Activated CD8-positive, alpha-beta T cell treated with anti-CD3 and anti-CD28 coated beads for 36 hours (primary cell): ENCODE measurements at places on chromosomes 4 and X. TPM values are rescaled to one million over a fixed set of nuclear protein-coding genes. Genes with fewer than 3 reads are reported as not detected.

- H3K4me3 ChIP-seq, result peak overlapping the region; percentile 83
- DNase-seq, result no peak
- H3K4me1 ChIP-seq, result no peaks in the 10 kb centered on the region
- H3K36me3 ChIP-seq, result no peaks in the 10 kb centered on the region
- H3K27me3 ChIP-seq, result peaks cover 67% of the 10 kb centered on the region
These were observed 1.1 kb downstream of the RNF150 start for GRCh38 chr4:141132072-141132708.

DNA sequence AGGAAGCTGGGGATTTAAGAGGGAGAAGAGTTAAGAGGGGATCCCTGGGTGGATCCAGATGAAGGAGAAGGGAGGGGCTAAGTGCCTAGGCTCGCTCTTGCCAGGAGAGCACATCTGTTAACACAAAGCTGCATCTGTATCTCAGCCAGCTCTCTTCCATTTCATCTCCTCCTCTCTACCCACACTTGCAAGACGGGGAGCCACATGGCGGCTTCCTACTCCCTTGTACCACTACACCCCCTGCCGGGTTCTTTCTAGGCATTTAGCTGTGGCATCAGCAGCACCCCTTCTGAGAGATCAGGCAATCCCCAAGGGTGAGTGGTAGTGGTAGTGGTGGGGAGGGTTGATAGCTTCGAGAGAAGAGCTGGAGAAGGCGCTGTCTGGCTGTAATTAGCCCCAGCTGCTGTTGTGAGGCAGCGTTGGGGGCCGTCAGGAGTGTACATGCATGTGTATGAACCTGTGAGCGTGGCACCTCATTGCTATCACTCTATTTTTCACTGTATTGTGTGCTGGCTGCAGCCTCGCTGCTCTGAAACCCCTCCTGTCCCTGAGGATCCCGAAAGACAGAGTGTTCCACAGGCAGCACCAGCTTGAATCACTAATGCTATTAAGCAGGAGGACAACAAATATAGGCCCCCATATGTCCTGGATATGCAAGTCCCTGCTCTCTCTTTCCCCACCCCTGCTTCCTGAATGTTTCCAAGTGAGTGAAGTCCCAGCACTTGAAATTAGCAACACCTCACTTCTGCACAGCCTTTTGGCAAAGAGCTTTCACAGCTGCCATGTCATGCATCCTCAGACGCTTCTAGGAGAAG, 73.7 kb downstream of the RTL9 start:
- H3K27me3 ChIP-seq, result no peaks in the 10 kb centered on the region
- H3K4me1 ChIP-seq, result no peaks in the 10 kb centered on the region
- H3K27ac ChIP-seq, result no peak overlapping the region
- H3K4me3 ChIP-seq, result no peak overlapping the region
- no peaks in the 10 kb centered on the region for H3K36me3 ChIP-seq

- no peak for DNase-seq
- no peaks in the 10 kb centered on the region for H3K36me3 ChIP-seq
- no peaks in the 10 kb centered on the region for H3K4me1 ChIP-seq
- no peak overlapping the region for H3K27ac ChIP-seq
- no peaks in the 10 kb centered on the region for H3K27me3 ChIP-seq
- no peak overlapping the region for H3K4me3 ChIP-seq
These were observed 8.4 kb downstream of the HTRA3 start for GRCh38 chr4:8278009-8278395.

The PLAC8 gene
- 88.7 TPM for total RNA-seq

The NKX3-2 gene
- not detected for total RNA-seq

- H3K4me1 ChIP-seq, result no peaks in the 10 kb centered on the region
- H3K27ac ChIP-seq, result no peak overlapping the region
- DNase-seq, result no peak
- no peak overlapping the region for H3K4me3 ChIP-seq
- H3K27me3 ChIP-seq, result no peaks in the 10 kb centered on the region
These were observed 121.6 kb upstream of the FAT1 start for GRCh38 chr4:186845137-186845842.

DNA sequence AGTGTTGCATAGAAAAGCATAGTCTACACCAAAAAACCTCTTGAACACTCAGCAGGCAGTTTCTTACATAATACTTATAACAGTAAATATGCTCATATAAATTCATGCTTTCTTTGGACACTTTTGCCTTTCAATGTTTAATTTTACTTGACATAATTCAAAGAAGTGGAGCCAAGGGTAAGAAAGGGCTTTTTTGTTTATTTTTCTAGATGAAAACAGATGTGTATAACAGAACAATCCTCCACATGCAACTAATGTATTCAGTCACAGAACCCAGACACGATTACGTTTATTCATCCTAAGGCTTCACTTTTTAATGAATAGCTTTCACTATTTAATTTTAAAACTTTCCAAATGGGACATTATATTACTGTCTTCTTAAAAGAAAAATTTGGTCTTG, 58.0 kb upstream of the PTPN13 start:
- H3K27ac ChIP-seq, result no peak overlapping the region
- H3K4me3 ChIP-seq, result no peak overlapping the region
- H3K27me3 ChIP-seq, result no peaks in the 10 kb centered on the region
- no peaks in the 10 kb centered on the region for H3K4me1 ChIP-seq
- DNase-seq, result no peak

DNA sequence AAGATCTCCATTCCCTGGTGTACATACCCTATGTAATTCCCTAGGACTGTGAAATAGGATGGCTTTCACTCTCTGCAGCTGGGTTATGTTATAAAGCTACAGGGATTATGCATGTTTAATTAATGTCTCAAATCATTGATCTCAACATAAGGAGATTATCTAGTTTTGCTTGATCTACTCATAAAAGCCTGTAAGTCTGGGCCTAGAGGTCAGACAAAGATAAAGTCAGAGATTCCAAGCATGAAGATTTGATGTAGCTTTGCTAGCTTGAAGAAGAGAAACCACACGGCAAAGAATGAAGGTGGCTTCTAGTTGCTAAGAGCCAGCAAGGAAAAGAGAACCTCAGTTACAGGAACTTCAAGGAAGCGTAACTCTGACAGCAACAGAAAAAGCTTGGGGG, 456.9 kb downstream of the CCSER1 start:
- H3K36me3 ChIP-seq, result no peaks in the 10 kb centered on the region
- H3K27ac ChIP-seq, result no peak overlapping the region
- H3K27me3 ChIP-seq, result no peaks in the 10 kb centered on the region
- DNase-seq, result no peak

The F11 gene
- total RNA-seq, result not detected

DNA sequence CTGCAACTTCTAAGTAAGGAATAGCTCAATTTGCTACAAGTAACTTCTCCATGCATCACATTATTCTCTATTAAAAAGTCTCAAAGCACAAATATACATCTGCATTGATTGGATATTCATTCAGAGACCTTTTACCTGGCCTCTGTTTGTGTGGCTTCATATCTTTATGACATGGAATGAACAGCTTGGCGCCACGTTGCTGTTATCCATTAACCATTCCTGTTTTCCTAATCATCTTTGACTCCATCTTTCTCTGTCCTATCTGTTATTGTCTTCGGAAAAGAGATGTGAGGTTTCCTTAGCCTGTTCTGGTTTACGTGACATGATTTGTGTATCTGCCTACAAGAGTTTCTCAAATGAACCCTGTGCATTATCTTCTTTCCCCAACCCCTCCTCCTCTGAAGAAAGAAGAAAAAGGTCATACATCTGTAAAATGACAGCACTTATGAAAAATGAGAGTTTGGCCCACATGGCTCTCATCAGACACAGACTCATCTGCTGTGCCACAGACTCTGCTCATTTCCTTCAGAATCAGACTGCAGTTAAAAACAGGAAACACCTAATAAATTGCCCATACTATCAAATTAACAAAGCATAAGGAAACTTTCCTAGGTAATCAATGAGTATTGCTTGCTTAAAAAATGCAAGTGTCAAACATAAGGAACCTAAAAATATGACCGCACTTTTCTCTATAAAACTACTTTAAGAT, 347.6 kb upstream of the FAM241A start:
- no peak overlapping the region for H3K27ac ChIP-seq
- no peaks in the 10 kb centered on the region for H3K4me1 ChIP-seq

GRCh38 chr4:174672276-174672675, 150.0 kb upstream of the HPGD start:
- no peak for DNase-seq
- peaks cover 3% of the 10 kb centered on the region for H3K27me3 ChIP-seq
- H3K4me3 ChIP-seq, result no peak overlapping the region
- H3K27ac ChIP-seq, result no peak overlapping the region
- no peaks in the 10 kb centered on the region for H3K36me3 ChIP-seq

The CLCN5 gene
- total RNA-seq, result 1.7 TPM

GRCh38 chrX:137430301-137430700, 135.6 kb upstream of the ZIC3 start:
- H3K4me3 ChIP-seq, result no peak overlapping the region
- peaks cover 8% of the 10 kb centered on the region for H3K4me1 ChIP-seq
- no peaks in the 10 kb centered on the region for H3K36me3 ChIP-seq
- H3K27me3 ChIP-seq, result peaks cover 41% of the 10 kb centered on the region

DNA sequence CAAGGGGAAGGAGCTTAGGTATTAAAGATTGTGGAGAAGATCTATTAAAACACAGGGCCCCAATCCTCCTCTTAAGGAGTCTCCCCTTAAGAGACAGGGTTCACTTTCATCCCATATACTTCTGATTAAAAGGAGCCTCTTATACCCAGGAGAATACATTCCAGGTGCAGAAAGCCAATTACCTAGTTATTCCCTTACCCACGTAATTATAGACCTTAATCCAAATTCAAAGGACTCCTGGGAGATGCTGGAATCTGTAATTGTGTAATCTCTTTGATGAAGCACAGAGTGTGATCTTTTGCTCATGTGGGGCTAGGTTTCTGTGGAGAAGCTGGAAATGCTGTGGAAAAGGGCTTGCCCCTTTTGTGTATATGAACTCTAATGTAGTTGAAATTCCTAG, 1.4 kb upstream of the SEC24B start:
- H3K27me3 ChIP-seq, result no peaks in the 10 kb centered on the region
- peaks cover 45% of the 10 kb centered on the region for H3K4me1 ChIP-seq
- no peak for DNase-seq
- peaks cover 2% of the 10 kb centered on the region for H3K36me3 ChIP-seq
- peak overlapping the region; percentile 80 for H3K4me3 ChIP-seq

DNA sequence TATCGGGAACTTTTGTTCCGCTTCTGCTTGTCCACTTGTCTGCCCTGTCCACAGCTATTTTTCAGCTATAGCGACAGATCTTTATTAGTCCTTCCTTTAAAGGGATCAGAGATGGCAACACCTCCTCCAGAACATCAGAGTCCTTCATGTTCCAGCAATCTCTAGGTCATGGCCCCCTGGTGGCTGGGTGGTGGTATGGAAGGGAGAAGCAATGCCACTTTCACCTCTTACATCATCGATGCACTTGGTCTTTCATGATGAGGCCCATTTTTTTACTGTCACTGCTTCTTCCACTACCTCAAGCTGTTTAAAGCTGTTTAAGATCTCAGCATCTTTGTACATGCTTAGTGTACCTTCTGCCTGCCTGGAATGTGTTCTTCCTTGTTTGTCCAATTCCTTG, 106.7 kb downstream of the ARHGAP6 start:
- no peaks in the 10 kb centered on the region for H3K27me3 ChIP-seq
- H3K27ac ChIP-seq, result no peak overlapping the region

GRCh38 chrX:56564164-56564885, 898 bp downstream of the UBQLN2 start:
- H3K36me3 ChIP-seq, result peaks cover 28% of the 10 kb centered on the region
- H3K27ac ChIP-seq, result peak overlapping the region; percentile 98
- DNase-seq, result peak; percentile 47

DNA sequence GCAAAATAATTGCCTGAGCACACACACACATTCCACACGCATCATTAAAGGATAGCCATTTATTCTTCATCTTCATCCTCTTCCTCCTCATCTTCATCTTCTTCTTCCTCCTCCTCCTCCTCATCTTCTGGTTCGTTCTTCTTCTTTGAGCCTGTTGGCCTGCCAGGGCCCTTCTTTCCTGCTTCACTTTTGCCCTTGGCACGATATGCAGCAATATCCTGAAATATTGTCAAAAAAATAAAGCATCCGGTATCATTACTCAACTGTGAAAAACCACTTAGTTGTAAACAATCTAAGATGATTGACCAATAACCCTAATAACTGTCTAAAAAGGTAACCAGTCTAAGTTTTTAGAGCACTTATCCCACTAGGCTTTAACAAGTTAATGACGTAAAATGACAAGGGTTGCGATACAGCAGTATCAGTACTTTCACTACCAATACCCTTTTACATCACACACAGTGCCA, 2.1 kb downstream of the HMGB2 start:
- no peak for DNase-seq
- H3K4me1 ChIP-seq, result peaks cover 13% of the 10 kb centered on the region
- H3K4me3 ChIP-seq, result peak overlapping the region; percentile 92
- peak overlapping the region; percentile 94 for H3K27ac ChIP-seq
- peaks cover 48% of the 10 kb centered on the region for H3K36me3 ChIP-seq

- no peak for DNase-seq
- peaks cover 11% of the 10 kb centered on the region for H3K27me3 ChIP-seq
- no peak overlapping the region for H3K27ac ChIP-seq
These were observed 28.8 kb upstream of the TRPC3 start for GRCh38 chr4:121980643-121981042.

GRCh38 chr4:56655627-56656345, 25.3 kb downstream of the HOPX start:
- peaks cover 25% of the 10 kb centered on the region for H3K27me3 ChIP-seq
- peaks cover 55% of the 10 kb centered on the region for H3K4me1 ChIP-seq
- H3K36me3 ChIP-seq, result peaks cover 9% of the 10 kb centered on the region
- H3K4me3 ChIP-seq, result peak overlapping the region; percentile 84
- peak overlapping the region; percentile 82 for H3K27ac ChIP-seq

GRCh38 chrX:12917753-12918152, 11.3 kb downstream of the TLR8 start:
- H3K4me1 ChIP-seq, result peaks cover 8% of the 10 kb centered on the region
- H3K4me3 ChIP-seq, result no peak overlapping the region
- H3K27ac ChIP-seq, result no peak overlapping the region
- H3K27me3 ChIP-seq, result peaks cover 1% of the 10 kb centered on the region
- H3K36me3 ChIP-seq, result no peaks in the 10 kb centered on the region

DNA sequence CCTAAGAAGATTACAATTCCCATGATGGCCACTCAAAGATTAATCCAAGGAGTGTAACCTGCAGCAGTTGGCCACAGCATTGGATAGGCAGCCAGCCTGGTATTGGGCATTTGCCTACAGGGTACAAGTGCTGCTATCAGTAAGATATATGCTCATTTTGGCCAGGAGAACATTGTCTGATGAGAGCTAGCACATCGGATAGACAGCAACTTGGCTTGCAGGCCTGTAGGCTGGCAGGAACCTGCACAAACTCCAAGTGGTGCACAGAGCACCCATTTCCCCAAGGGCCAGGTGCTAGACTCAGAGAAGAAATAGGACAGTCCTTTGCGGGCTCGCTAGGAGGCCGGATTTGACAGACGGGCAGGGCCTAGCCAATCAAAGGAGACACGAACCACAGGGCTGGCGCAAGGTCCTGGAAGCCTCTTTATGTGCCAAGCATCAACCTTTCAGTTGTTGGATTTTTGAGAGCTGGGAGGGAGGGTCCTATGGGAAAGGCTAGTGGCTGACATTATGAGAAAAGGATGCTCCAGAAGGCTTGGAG, 11.7 kb upstream of the AP1AR start:
- H3K4me3 ChIP-seq, result no peak overlapping the region
- no peaks in the 10 kb centered on the region for H3K36me3 ChIP-seq
- H3K4me1 ChIP-seq, result peaks cover 8% of the 10 kb centered on the region
- H3K27ac ChIP-seq, result no peak overlapping the region

GRCh38 chr4:8251110-8251883, 18.3 kb upstream of the HTRA3 start:
- H3K4me3 ChIP-seq, result no peak overlapping the region
- H3K36me3 ChIP-seq, result no peaks in the 10 kb centered on the region
- H3K4me1 ChIP-seq, result no peaks in the 10 kb centered on the region

- no peak overlapping the region for H3K4me3 ChIP-seq
- H3K27me3 ChIP-seq, result no peaks in the 10 kb centered on the region
- no peaks in the 10 kb centered on the region for H3K36me3 ChIP-seq
- DNase-seq, result no peak
These were observed 24.1 kb upstream of the PI4K2B start for GRCh38 chr4:25209702-25210101.

The RASSF6 gene
- total RNA-seq, result not detected
